PC-9 (cell line): ENCODE measurements at places on chromosomes 1 and 21.

DNA sequence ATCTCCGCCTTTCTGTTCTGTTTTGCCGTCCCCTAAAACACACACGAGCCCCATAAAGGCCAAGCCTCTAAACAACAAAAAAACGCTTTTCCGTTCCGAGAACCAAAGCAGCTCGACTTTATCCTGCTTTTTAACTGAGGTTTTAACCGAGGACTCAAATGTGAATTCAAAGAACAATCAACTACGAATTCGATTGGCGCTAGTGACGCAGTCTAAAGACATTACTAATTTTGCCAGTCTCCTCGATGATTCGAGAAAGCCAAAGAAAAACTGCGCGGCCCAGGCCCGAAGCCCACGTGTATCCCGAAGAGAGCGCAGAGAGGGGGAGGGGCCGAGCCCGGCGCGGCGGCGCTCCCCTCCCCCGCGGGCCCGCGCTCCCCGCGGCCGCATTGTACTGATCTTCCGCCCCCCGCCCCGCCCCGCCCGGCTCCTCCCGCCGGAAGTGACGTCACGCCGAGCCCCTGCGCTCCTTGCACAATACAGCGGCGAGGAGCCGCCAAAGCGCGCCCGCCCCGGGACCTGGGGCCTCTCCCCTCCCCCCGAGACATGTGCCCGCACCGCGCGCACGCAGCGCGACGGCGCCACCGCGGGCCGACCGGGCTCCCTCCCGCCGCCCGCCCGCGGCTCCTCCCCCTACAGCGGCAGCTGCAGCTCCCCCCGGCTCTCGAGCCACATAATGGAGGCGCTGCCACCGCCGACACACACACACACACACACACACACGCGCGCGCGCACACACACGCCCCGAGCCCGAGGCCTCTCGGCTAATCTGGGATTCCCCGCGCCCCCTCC lies 1.4 kb downstream of the HNRNPU start:
- H3K27me3 ChIP-seq, result no peaks in the 10 kb centered on the region
- H3K4me1 ChIP-seq, result peaks cover 31% of the 10 kb centered on the region
- peak; percentile 75 for DNase-seq

DNA sequence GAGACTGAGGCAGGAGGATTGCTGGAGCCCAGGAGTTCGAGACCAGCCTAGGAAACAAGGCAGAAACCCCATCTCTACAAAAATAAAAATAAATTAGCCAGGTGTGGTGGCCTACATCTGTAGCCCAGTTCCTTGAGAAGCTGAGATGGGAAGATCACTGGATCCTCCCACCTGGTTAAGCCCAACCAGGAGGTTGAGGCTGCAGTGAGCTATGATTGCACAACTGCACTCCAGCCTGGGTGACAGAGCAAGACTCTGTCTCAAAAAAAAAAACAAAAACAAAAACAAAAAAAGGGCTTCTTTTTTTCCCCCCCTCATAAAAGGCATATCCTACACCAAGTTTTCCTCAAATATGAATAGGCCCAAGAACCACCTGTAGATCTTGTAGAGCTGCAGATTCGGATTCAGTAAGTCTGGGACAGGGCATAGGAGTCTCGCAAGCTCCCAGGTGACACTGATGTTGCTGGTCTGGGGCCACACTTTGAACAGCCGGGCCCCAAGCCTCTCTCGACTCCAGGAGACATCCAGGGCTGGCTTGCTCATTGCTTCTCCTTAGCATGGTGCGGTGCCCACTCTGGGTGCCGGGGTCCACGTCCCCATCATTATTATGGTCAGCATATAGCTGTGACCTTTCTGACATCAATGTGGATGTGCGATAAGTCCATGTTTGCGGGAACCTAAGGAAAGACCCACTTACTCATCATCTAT lies 22.1 kb upstream of the UMODL1 start:
- DNase-seq, result no peak
- H3K27ac ChIP-seq, result no peak overlapping the region
- no peak overlapping the region for H3K4me3 ChIP-seq
- no peaks in the 10 kb centered on the region for H3K36me3 ChIP-seq
- H3K4me1 ChIP-seq, result no peaks in the 10 kb centered on the region

- no peak for DNase-seq
- H3K36me3 ChIP-seq, result no peaks in the 10 kb centered on the region
- H3K4me3 ChIP-seq, result no peak overlapping the region
- peaks cover 7% of the 10 kb centered on the region for H3K4me1 ChIP-seq
Observed at GRCh38 chr1:117670976-117671780, 65.3 kb downstream of the TENT5C start.

GRCh38 chr1:9714257-9714718 lies 62.8 kb downstream of the PIK3CD start:
- H3K4me3 ChIP-seq, result no peak overlapping the region
- no peaks in the 10 kb centered on the region for H3K36me3 ChIP-seq
- no peak for DNase-seq
- H3K27me3 ChIP-seq, result no peaks in the 10 kb centered on the region
- H3K4me1 ChIP-seq, result peaks cover under 1% of the 10 kb centered on the region; the same call in 1 of the 2 replicates

DNA sequence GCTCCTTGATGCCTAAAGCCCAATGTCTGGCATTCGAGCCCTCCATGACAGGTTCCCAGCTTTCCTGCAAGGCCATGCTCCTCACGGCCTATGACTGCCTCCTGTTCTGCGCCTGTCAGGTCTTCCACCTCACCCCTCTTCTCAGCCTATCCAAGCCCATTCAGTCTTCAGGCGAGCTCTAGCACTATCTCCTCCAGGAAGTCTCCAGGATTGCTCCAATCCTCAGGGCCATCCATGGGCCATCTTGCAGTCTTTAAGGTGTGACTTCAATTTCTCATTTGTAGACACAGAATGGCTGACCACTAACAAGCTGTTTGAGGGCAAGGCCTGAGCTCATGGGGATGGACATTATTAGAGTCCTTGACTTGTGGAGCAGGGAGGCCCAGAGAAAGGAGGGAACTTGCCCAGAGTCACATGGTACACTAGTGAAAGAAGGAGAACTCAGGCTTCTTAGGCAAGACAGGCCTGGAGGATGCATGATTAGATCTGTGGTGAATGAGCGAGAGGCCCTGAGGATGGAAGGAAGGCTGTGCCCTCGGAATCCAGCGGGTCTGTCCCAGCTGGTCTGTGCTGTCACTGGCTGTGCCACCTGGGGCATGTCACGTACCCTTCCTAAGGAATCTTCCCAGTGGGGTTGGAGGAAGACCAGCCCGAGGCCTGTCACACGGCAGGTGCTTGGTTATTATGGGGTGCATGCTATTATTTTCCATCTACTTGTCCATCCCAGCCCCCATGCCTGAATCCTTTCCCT lies 1.2 kb upstream of the ACOT11 start:
- no peak overlapping the region for H3K4me3 ChIP-seq
- DNase-seq, result no peak
- H3K4me1 ChIP-seq, result peaks cover under 1% of the 10 kb centered on the region; the same call in 1 of the 2 replicates
- no peak overlapping the region for H3K27ac ChIP-seq
- H3K36me3 ChIP-seq, result no peaks in the 10 kb centered on the region

GRCh38 chr1:206708058-206708457 lies 23.4 kb downstream of the MAPKAPK2 start:
- peaks cover 47% of the 10 kb centered on the region for H3K4me1 ChIP-seq

DNA sequence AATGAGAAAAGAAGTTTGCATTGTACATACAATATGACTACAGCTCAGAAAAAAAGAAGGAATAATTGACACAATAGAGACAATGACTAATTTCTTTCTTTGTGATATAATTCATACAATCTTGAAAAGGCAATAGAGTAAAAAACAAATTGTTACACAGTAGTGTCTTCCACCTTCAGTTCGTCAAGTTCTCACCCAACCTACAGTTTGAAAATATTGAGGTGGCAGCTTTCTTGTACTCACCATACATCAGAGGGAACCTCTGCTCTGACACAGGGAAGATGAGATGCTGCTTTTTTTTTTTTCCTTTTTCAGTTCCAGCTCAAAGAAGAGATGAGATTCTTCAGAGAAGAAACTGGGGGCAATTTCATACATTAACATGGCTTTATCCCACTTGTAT lies 173.2 kb downstream of the ATP6V1G3 start:
- H3K27ac ChIP-seq, result no peak overlapping the region
- H3K4me1 ChIP-seq, result no peaks in the 10 kb centered on the region
- H3K36me3 ChIP-seq, result no peaks in the 10 kb centered on the region
- no peak for DNase-seq

GRCh38 chr1:44670751-44671640 lies 3.3 kb downstream of the TMEM53 start:
- H3K4me1 ChIP-seq, result peaks cover 35% of the 10 kb centered on the region
- no peak for DNase-seq
- no peaks in the 10 kb centered on the region for H3K27me3 ChIP-seq
- no peaks in the 10 kb centered on the region for H3K36me3 ChIP-seq

DNA sequence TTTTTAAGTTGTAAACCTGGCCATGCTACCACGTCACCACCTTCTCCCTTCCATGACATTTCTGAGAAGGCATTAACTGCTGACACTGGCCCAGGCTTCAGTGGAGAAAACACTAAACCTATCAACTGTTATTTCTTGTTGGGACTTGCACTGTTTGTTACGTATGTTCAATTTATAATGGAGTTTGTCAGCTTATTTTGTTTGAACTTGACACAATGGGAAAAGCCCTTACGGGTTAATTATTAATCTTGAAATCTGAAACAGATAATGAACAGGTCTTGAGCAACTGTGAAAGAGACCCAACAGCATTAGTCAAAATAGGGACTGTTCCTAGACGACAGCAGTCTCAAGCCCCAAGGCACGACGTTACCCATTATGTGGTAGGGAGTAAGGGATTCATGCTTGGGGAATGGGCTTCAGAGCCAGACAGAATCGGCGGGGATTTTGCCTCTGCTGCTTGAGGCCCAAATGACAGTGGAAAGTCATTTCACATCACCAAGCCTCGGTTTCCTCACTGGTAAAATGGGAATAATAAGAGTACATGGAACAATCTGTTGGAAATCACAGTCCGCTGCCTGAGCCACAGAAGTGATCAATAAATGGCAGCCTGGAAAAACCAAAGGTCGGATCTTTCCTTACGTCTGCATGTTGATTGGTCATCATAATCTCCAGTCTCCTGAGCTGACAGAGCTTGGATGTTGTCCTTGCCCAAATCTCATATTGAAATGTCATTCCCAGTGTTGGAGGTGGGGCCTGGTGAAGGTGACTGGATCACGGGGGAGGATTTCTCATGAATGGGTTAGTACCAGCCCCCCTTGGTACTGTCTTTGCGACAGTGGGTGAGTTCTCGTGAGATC lies 44.5 kb downstream of the TIAM1 start:
- no peaks in the 10 kb centered on the region for H3K36me3 ChIP-seq
- H3K4me1 ChIP-seq, result peaks cover 3% of the 10 kb centered on the region; the same call in 1 of the 2 replicates
- H3K4me3 ChIP-seq, result no peak overlapping the region
- no peak overlapping the region for H3K27ac ChIP-seq
- DNase-seq, result no peak
- H3K27me3 ChIP-seq, result no peaks in the 10 kb centered on the region

DNA sequence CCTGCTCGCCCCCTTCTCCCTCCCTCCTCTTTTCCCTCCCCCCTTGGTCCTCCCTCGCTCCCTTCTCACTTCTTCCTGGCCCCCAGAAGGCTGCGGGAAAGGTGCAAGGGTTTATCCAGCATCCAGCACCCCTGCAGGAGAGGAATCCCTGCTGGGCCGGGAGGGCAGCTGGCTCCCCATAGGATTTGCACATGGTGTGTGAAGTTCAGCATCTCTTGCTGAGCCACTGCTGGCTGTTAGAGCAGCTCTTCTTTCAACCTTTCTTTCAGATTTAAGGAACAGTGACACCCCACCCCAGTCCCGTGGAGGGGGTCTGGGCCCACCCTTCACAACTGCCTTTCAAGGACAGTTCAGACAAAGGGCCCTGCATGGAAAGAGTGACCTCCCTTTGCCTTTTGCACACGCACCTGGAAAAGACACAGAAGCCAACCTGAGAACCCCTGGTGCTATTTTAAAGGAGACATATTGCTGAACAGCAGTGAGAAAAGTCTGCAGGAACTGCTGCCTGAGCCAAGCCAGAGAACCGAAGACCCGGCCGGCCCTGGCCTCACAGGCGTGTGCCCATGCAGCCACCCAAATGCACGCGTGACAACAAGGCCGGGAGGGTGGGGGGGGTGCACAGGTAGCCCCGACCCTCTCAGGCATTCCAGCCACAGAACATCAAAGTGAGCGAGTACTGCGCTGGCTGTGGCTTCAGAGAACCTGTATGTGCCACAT lies 66.6 kb downstream of the SLC37A1 start:
- H3K36me3 ChIP-seq, result no peaks in the 10 kb centered on the region
- no peak overlapping the region for H3K4me3 ChIP-seq
- no peak for DNase-seq
- no peaks in the 10 kb centered on the region for H3K27me3 ChIP-seq

GRCh38 chr1:48206371-48206770 lies 16.1 kb upstream of the SLC5A9 start:
- H3K27ac ChIP-seq, result no peak overlapping the region
- H3K27me3 ChIP-seq, result peaks cover 6% of the 10 kb centered on the region; the same call in 1 of the 2 replicates
- no peak overlapping the region for H3K4me3 ChIP-seq
- no peak for DNase-seq
- H3K4me1 ChIP-seq, result no peaks in the 10 kb centered on the region

- H3K4me3 ChIP-seq, result no peak overlapping the region
- peak overlapping the region; percentile 46 for H3K27ac ChIP-seq
- peaks cover 7% of the 10 kb centered on the region for H3K4me1 ChIP-seq
- peak; percentile 65 for DNase-seq
Observed at GRCh38 chr1:6795661-6796060, 10.4 kb downstream of the CAMTA1 start.

DNA sequence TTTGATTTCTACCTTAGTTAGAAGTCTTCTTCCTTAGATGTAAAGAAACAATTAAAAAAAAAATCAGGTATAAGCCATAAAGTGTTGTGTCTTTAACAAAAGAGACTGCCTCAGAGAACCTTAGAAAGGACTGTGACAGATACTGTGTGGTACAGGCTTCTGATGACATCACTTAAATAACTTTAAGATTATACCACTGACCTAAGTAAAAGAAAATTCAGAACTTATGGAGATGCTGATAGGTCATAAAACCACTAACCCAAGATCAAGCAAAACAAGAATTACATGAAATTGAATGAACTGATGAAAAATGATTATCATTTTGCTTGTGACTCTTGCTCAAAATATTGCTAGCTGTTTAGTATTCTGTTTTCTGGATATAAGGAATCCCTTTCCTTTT lies 220.8 kb downstream of the NRIP1 start:
- H3K27me3 ChIP-seq, result no peaks in the 10 kb centered on the region
- no peaks in the 10 kb centered on the region for H3K4me1 ChIP-seq
- no peak overlapping the region for H3K4me3 ChIP-seq
- H3K27ac ChIP-seq, result no peak overlapping the region
- DNase-seq, result no peak

DNA sequence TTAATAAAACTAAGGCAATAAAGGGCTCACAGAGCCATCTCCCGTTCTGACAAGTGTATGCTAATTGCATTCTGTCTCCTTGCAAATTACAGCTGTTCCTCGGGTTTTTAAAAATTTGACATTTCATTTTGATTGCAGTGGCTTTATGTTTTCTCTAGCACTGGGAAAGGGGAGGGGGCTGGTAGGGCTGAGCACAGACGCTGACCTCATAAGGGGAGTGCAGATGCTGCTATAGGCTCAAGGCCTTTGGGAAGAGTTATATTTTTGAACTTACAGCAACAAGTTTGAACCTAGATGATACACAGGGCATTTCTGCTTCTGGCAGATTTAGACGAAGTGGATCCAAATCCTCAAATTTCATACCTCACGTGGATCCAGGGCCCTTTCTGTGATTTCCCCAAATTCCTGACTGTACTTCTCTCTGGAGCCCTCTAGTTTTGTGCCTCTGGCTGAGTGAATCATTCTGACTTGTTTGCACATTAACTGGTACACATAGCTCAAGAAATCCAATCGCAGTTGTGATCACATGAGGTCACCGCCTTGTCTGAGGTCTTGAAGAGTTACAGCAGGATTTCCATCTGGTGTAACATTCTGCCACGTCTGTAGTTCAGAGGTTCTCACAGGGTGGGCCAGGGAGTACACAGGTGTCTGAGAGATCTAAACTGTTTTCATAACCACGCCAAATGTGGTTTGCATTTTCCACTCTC lies 230.3 kb downstream of the C1orf94 start:
- no peak overlapping the region for H3K4me3 ChIP-seq
- no peak for DNase-seq
- H3K4me1 ChIP-seq, result no peaks in the 10 kb centered on the region
- no peak overlapping the region for H3K27ac ChIP-seq
- peaks cover 33% of the 10 kb centered on the region; the same call in 1 of the 2 replicates for H3K27me3 ChIP-seq
